ENCODE measurements at places on chromosomes 3 and 15.

- no peak for DNase-seq
Observed at GRCh38 chr15:55195996-55196395, 745 bp downstream of the RSL24D1 start.

DNA sequence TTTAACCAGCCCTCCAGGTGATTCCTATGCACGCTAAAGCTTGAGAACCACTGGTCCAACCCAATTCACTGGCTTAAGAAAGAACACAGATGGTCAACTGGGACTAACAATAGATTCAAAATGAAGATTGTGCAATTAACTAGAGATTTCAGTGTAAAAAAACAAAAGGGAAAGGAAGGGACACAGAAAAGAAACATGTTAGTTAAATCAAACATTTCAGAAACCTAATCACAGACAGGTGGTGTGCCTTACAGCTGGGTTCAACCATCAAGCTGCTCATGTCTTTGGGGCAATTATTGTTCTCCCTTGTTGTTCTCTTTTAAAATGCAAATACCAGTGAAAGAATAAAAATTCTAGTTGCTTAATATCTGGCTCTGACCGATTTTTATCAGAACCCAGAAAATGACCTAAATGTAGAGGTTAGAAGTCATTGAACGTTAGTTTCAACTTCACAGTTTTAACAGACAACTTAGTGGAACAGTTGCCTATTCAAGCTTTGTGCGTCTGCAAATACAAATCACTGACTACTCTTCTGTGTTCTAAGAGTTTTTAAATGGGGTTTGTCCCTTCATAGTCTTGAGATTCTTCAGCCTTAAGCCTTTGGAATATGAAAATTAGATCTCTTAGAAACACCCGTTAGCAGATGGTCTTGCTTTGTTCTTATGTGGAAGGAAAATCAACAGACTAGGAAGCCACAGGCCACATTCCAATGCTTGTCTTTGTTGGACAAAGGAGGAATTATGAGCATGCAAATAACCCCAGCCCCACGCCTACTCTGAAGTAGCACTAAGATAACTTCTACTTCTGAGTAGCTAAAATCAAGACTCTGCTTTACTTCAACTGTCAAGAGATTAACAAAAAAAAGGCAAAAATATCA is 223.4 kb downstream of the ATP8B4 start:
- DNase-seq, result no peak

GRCh38 chr15:62486041-62486440 is 321.0 kb upstream of the C2CD4B start:
- no peak for DNase-seq

DNA sequence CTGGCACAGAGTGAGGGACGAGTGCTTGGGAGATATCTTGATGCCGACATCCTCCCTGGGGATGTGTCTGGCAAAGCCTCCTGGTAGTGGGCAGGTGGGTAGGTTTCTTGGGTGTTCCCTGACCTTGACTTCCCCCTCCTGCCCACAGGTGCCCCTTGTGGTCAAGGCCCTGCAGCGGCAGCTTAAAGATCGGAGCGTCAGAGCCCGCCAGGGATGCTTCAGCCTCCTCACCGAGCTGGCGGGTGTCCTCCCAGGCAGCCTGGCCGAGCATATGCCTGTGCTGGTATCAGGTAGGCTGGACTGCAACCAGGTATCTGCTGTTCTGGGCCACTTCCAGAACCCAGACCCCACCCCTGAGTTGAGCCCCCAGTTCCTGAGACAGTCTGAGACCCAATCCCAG is 19.2 kb downstream of the CAND2 start:
- DNase-seq, result no peak

DNA sequence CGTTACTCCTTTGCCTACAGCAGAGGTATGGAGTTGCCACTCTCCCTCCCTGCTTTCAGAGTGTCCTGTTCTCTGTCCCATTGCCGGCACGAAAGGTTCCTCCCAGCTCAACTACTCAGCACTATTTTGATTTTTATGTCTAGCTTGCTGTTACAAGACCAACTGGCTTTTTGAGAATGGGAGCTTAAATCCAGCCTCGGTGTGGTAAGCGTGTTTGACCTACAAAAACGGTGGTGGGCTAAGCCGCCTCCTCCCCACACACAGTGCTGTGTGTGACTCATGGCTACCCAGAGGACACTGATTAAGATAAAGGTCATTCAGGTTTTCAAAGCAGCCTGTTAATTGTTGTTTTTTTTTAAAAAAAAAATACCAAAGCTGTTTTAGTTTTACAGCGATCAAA is 64.5 kb downstream of the LRTM1 start:
- no peak for DNase-seq

Data from PC-3 (cell line).